ENCODE measurements at places on chromosomes 3 and 15.

- DNase-seq: peak; percentile 66
Observed at GRCh38 chr15:57146506-57147201, 228.2 kb downstream of the TCF12 start.

GRCh38 chr3:4406746-4407568 lies 60.1 kb downstream of the SUMF1 start:
- DNase-seq: no peak

DNA sequence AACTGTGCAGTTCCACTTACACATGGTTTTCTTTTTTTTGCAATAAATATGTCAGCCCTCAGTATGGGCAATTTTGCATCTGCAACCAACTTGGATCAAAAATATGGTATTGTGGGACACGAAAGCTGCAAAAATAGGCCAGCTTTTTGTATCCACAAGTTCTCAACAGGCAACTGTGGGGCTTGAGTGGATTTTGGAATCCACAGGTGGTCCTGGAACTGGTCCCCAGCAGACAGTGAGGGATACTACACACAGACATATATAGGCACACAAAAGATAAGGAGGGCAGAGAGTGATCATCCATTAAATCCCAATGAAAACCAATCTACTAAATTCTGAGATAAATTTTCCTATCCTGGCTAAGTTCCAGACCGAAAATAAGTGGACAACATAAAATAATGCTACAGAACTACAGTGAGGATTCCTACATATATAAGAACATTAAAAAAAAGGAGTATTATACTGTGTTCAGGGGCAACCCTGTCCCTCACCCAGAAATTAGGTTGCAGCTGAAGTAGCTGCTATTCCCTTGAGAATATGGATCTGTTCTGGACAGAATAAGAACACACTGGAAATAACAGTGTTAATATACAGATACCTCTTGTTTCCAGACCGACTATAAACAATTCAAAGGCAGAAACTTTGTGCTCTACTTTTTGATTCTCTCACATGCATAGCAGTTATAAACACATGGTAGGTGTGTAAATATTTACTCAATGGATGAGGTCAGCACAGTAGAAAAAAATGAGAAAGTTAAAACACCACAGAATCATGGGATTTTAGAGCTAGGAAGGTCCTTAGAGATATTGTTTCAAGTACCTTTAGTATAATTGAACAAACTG lies 25.4 kb downstream of the DENND4A start:
- no peak for DNase-seq

DNA sequence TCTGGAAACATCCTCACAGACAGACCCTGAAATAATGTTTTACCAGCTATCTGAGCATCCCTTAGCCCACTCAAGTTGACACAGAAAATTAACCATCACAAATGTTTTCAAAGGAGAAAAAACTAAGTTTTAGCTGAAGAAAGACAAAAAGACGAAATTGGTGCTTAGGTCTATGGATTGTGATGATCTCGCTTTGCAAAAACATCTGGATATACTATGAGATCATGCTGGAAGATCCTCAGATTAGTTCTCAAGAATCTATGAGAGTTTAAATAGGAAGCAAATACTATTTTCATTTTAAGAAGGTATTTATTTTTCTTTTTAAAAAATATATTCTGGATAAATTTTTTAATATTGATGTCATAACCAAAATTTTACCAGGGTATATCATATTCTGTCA lies 42.6 kb upstream of the MBNL1 start:
- DNase-seq: no peak
